ENCODE measurements at places on chromosomes 7 and 10.

- DNase-seq, result no peak
These were observed 69.3 kb upstream of the NEBL start for GRCh38 chr10:20966426-20966825.

DNA sequence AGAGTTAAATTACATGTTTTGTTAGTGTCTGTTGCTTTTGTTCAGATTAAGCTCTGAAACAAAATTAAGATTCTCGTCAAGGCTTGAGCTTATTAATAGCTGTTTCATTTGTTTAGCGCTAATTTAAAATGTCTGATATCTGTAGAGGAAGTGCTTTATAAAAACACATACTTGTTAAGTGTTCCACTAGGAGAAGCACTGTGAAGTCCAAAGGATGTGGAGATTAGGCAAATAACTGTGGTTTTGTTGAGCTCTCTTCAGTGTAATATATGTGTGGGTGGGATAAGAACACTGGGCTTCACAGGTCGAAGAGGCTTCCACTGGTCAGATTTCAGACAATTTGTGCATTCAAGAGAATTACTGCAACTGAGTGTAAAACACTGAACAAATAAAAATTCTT lies 242.0 kb downstream of the AUTS2 start:
- no peak for DNase-seq

- DNase-seq, result peak; percentile 46
These were observed 11.5 kb downstream of the PPIF start for GRCh38 chr10:79358811-79359210.

DNA sequence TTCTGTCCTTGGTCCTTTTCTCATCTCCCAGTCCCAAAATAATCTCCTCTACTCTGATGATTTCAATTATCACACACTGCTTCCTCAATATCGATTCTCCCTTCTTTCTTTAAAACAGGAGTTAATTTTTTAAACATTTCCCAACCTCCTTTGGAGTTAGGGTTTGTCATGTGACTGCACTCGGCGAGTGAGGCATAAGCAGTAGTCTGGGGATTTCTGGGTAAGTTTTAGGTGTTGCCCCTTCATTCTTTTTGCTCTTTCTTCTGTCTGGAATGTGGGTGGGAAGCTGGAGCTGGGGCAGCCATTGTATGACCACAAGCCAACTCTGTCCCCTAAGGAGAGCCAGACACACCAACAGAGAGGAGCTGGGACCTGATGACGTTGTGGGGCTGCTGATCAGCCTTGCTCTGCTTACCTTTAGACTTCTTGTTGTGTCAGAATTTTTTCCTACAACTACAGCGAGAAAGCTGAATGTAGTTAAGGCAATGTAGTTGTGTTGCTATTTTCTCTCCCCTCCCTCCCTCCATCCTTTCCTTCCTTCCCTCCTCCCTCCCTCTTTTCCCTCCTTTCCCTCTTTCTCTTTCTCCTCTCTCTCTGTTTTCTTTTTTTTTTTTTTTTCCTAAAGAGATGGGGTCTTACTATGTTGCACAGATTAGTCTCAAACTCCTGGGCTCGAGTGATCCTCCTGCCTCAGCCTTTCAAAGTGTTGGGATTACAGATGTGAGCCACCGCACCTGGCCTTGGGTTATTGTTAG lies 6.5 kb upstream of the TSPAN14 start:
- DNase-seq, result no peak

- DNase-seq, result no peak
These were observed 290.5 kb downstream of the USP6NL start for GRCh38 chr10:11320809-11321520.

DNA sequence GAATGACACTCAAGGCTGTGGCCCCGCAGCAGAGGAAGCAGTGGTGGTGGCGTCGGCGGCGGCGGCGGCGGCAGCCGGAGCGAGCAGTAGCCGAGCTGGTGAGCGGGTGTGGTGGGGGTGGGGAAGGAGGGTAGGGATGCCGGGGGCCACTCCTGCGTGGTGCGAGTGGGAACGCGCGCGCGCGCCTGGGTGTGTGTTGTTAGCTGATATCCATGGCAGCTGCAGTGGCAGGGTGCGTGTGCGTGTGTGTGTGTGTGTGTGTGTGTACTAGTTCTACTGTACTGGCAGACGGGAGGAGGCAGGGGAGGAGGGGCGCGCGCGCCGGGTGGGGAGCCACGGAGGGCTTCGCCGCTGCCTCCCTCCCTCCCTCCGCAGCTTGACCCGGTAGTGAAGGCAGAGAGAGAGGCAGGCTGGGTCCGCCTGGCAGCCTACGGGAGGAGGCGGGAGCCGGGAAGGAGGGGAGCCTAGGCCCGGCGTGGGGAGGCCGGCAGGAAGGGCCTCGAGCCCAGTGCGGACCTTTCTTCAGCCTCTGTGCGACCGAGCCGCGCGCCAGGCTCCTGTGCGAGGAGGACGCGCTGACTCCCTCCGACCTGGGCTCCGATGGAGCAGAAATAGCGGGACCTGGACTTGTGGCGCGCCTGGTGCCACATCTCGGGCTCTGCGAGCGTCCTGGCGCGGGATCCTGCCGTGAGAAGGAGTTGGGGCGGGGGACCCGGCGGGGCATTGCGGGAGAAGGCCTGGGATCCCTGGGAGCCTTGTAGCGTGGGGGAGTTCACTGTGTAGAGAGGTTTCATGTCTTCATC lies at the start of gene MAGI2:
MAGI2 (minus strand) TSS at position 110 of the 803 bp plus-strand sequence. CDS start 347 bp downstream, outside the sequence.
- DNase-seq, result peak; percentile 91

DNA sequence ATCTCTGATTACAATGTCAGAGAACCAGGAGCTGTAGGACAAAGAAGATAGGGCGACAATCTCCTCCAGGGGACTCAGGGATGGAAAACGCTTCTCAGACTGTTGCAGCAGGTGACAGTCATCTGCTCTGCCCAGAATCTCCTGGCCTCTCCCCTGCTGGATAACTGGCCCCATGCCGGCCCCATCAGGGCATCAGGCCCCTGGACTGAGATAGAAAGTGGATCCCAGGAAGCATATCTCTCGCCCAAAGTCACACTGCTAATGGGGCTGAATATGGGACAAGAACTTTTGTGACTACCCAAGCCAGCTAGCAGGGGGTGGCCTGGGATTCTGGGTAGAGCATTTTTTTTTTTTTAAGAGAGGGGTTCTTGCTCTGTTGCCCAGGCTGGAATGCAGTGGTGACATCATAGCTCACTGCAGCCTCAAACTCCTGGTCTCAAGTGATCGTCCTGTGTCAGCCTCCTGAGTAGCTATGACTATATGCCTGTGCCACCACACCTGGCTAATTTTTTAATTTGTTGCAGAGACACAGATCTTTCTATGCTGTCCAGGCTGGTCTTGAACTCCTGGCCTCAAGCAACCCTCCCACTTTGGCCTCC lies 20.5 kb upstream of the MLXIPL start:
- DNase-seq, result no peak

DNA sequence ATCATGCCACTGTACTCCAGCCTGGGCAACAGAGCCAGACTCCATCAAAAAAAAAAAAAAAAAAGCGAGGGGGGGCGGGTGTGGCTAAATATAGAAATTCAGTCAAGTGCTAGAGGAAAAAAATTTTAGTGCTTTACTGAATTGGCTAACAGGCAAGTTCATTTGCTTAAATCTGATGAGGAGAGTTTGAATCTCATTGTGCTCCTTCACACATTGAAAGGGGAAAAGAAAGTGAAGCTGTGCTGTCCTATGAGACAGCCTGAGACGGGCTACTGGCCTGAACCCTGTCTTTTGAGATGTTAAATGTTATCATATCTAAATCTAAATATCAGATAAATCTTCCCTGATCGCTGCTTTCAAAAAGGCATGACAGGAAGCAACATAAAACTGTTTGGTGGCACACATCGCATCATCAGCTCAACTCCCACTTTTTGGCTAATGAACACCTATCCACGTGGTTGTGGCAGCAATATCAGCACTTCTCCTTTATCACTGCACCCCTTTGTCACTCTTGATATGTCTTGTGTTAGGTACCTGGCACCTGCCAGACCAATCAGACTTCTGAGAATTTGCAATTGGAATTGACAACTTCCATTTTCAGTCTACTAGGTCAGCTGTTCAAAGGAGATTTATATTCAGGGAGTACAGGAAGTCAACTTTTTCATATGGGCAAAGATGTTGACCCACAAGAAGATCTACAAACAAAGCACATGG lies 14.0 kb upstream of the IFIT1B start:
- DNase-seq, result no peak

DNA sequence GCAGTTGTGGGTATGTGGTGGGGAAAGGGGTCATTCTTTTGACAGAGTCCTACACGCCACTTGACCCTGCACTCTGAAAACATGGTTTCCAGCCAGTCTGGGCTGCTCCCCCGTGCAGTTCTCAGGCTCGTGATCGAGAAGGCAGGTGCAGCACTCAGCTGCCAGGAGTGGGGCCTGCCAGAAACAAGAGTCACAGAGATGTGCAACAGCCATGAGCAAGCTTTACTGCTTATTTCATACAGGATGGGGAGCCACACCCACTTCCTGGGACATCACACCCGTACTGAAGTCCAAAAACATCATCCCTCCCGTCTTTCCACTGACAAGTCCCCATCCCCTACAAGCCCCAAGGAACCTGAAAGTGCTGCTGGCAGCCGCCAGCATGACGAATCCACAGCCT lies 9.3 kb downstream of the ATG9B start:
- no peak for DNase-seq

DNA sequence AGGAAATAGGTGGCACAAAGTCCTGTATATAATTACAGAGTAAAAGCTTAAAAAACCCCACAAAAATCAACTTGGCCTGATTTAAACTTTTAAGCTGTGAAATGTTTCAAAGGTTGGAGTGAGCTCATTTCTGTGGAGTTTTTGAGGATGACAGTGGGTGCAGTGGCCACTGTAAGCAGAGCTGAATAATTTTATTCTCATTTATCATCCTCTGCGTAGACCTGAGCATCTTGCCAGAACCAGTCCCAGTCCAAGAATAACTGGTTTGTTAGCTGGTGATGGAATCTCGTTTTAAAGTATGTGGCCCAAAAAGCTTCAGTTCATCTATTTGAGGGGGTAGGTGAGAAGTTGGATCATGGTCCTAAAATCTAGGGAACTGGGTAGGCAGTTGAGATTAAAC lies 4.4 kb downstream of the BMPER start:
- no peak for DNase-seq

- DNase-seq, result peak; percentile 14
These were observed 29.1 kb downstream of the GPRIN2 start for GRCh38 chr10:46527241-46527811.

DNA sequence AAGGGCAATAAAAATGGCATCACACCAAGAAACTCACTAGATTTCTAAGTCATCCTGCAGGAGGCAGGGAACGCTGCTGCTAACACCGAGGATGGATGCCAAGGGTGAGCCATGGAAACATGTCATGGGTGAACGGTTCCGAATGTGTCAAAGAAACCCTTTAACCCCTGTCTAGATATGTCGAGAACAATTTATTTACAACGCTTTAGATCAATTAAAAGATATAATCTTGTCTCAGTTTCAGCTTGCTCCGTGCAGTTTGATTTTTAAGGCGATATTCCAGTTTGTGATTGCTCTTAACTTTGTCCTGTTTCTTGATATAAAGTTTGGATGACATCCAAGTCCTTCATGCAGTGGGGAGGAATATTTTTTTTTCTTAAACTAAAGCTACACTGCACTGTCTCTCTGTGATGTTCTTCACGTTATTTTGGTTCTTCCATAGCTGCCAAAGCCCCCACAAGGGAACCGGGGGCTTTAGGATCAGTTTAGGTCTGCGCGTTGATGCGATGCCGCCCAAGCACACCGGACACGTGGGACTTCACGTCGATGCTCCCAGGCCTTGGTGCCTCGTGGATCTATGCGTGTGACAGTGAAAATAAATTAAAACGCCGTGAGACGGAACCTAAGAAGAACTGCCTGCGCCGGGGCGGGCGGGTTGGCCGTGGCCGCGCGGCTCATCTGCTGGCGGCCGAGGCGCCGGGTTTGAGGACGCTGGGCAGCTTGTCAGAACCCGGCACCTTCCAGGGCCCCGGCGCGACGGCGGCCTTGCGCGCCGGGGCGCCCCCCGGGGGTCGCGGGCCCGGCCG lies 220.3 kb downstream of the PHTF2 start:
- peak; percentile 63 for DNase-seq

- DNase-seq, result peak; percentile 74
These were observed 145.5 kb downstream of the FANK1 start for GRCh38 chr10:126041804-126042231.

DNA sequence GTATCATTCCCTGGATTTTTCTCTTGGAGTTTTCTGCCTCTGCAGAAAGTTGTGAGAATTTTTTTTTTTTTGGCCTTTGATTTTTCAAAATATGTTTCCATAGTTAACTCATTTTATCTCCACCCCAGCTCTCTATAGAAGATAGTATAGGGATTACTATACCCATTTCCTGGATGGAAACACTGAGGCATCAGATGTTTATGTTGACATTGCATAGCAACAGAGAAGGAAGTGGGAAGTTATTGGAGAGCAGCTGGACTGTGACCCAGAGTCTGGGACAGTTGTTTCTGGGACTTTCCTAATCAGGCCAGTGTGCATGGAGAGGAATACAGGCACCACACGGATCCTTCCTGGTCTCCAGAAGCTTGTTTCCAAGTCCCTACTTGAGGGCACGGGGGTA lies 158.0 kb downstream of the CDH23 start:
- DNase-seq, result no peak

GRCh38 chr10:129533281-129533680 lies 66.2 kb downstream of the MGMT start:
- DNase-seq, result no peak

- DNase-seq, result no peak
These were observed 16.7 kb downstream of the WDR91 start for GRCh38 chr7:135194494-135195095.

GRCh38 chr10:24721229-24722106 lies 2.2 kb downstream of the ARHGAP21 start:
- DNase-seq, result peak; percentile 63

DNA sequence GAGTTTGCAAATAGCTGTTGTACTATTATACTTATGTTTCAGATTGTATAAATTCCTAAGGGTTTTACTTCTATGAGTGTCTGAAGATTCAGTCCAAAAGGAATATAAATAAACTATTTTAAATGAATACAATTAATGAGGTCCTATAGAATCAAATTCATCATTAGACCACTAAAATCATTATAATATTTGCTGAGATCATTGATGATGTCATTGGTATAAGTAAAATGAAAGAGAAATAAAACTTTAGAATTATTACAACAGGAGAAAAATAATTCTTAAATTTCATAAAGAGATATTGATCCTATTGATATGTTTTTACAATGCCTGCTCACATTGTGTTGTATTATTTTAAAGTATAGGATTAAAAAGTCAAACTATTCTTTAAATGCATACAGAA lies 544.0 kb upstream of the ZWINT start:
- no peak for DNase-seq

- DNase-seq, result no peak
These were observed 5.3 kb upstream of the SCIN start for GRCh38 chr7:12564996-12565764.

All from psoas muscle (tissue), 8 donors.